Right cardiac atrium (tissue), 5 donors: ENCODE measurements at places on chromosomes 1 and 21.

DNA sequence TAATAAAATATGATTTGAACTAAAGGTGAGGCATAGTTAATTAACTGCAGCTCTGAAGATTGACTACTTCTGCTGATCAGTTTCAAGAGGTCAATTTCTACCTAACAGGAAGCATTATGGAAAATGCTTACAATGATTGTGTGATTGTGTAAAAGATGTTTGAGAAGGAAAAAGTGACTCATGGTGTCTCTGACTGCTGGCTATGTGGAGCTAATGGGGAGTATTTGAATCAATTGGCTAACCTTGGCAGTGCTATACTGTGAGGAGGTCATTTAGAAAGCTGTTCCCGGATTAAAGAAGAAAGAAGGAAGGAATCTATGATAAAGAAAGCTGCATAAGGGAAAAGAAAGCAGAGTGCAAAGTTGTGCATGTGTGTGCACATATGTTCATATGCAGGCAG lies 376.5 kb downstream of the ADGRL2 start:
- no peak for DNase-seq

GRCh38 chr21:46127239-46128105 lies 27.9 kb downstream of the FTCD start:
- peak; percentile 55 for DNase-seq

DNA sequence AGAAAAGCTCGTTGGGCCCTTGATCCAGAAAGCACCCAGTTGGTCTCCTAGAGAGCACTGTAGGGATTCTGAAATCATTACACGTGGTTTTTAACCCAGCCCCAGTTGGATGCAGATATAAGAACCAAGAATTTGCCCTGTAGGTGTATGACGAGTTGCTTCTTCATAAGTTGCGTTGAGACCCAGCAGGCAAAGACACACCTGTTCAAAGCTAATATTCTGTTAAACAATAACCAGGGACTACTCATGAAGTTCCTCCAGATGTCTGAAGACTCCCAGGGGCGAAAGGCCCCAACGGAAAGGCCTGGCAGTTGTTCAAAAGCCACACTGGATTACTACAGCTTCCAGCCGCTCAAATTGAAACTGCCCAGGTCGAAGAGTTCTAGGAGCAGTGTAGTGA lies 88.6 kb upstream of the HNRNPU start:
- DNase-seq: no peak

- DNase-seq: no peak
Observed at GRCh38 chr1:32949519-32949918, 15.1 kb downstream of the RNF19B start.

DNA sequence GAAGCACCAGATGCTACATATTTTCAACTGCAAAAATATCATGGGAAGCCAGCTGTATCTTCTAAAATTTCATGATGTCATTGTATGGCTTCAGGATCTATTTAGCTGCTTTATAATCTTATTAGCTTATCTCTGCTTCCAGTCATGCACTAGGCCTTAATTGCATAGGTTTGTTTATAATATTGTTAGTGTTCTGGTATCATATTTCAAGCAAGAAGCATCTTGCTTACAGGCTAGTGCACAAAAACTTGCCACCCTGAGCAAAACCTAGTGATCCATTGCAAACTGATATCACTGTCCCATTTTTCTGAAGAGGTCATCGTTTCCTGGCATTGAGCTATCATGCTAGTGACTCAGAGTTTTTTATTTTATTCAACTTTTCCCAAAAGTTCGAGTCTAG lies 15.7 kb upstream of the NRIP1 start:
- no peak for DNase-seq

GRCh38 chr1:229059671-229060539 lies 211.0 kb upstream of the RAB4A start:
- DNase-seq: peak; percentile 90
